ENCODE measurements at places on chromosomes 5 and 9.

DNA sequence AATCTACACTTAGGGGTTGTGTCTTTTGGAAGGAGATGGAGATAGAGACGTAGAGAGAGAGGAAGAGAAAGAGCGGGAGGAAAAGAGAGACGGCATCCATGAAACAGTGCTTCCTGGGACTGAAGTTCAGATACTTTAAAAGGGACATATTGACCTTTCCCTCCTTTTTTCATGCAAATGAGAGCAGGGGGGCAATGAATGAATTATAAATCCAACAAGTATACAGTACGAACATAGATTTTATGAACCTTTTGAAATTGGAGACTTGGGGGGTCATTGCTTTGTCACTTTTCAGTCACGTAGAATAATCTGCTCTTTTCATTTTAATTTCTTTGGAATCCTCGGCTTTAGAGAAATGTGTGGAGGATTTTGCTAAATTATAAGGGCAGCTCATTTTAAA is 364.2 kb downstream of the MAT2B start:
- DNase-seq: no peak

DNA sequence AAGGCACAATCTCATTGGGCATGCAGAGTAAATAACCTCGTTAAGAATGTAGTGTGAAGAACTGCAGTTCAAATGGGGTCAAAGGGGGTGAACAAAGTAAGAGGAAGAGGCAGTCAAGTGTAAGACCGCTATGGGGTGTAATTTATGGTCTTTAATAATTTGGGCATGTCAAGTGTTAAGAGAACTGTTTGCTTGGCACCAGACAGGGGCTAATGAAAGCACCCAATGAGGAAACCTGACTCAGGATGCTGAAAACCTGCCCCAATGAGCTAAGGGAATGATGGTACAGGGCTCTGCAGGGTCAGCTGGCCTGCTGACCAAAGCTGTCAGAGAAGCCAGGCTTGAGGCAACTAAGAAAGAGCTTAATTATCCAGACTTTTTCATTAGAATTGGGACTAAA is 368.1 kb downstream of the DTWD2 start:
- DNase-seq: no peak

- peak; percentile 9 for DNase-seq
Observed at GRCh38 chr5:44332285-44332971, 56.8 kb downstream of the FGF10 start.

DNA sequence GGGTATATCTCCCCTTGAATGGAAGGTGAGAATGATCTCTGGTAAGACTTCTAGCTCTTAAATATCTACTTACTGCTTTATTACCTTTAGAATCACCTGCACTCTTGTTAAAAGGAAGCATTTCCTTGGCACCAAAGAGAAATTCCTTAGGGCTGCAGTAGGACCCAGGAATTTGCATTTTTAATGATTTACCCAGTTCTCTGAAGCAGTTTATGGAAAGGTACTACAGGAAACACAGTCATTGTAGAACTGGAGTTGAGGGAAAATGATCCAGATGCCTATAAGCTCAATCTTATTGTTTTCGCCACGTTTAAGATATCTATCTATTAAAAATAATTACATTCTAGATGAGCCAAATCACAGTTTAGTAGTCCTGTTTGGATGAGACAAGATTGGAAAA is 9.5 kb upstream of the C9 start:
- no peak for DNase-seq

GRCh38 chr5:176379881-176380280 is 8.5 kb downstream of the NOP16 start:
- DNase-seq: no peak

GRCh38 chr5:138762110-138762509 is 8.9 kb downstream of the CTNNA1 start:
- DNase-seq: no peak

DNA sequence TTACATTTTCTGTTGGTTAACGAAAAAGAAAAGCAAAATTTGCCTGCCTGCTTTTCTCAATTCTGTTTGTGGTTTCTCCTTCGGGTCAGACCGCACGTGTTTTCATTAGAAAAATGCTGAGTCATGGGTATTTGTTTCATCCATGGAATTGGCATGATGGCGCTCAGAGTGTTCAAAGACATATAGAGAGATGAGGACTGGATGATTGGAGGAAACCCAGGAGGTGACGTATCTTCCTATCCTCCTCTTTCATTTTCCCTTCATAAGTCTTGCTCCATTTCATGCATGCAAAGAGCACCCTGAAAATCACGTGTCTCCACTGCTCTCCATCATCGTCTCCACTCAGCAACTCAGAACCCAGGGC is 353.8 kb upstream of the WWC1 start:
- no peak for DNase-seq

GRCh38 chr5:180832638-180833068 is 28.4 kb downstream of the ZFP62 start:
- DNase-seq: no peak
